ENCODE measurements at places on chromosomes 7 and 10. TPM values are rescaled to one million over a fixed set of nuclear protein-coding genes. Genes with fewer than 3 reads are reported as not detected.

- no peak overlapping the region for H3K27ac ChIP-seq
- no peak overlapping the region for H3K4me3 ChIP-seq
- H3K27me3 ChIP-seq = peaks cover 5% of the 10 kb centered on the region
- peaks cover 3% of the 10 kb centered on the region for H3K4me1 ChIP-seq
- DNase-seq = no peak
Observed at GRCh38 chr7:140597428-140597949, 43.1 kb downstream of the DENND2A start.

DNA sequence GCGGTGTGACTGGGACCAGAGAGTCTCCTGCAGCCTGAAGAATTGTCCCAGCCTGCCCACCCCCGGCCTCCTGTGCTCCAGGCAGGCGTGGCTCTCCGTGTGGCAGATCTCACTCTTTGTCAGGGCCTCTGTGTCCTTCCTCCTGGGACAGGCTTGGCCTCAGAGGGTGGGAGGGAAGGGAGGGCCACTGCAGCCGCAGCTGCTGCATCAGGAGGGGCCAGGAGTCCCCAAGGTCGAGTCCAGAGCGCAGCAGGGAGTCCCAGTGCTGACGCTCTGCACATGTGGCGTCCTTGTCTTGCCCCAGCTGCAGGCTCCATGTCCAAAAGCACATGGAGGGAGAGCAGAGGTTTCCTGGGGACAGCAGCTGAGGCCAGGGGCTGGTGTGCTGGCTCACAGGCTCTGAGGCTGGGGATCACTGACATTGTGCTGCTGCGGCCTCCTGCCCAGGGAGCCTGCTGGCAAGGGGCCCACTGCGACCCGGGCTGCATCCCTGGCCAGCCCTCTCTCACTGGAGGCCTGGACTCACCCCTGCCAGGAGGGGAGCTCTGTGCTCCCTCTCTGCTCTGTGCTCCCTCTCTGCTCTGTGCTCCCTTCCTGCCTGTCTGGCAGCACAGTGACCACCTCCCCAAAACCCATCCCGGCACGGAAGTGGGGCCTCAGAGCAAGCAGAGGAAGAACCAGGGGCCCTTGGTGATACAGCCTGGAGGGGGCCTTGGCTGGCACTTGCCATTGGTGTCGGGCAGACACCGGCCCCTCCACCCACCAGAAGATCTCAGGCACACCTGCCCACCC, 114.6 kb upstream of the RET start:
- no peaks in the 10 kb centered on the region for H3K4me1 ChIP-seq
- H3K27ac ChIP-seq = no peak overlapping the region
- no peak for DNase-seq
- no peaks in the 10 kb centered on the region for H3K36me3 ChIP-seq

Gene FOXI2
- total RNA-seq = not detected

Gene MBL2
- not detected for total RNA-seq

Gene GPR26
- total RNA-seq = not detected
